Dermis blood vessel endothelial cell (primary cell): ENCODE measurements at places on chromosomes 12 and 14. TPM values are rescaled to one million over a fixed set of nuclear protein-coding genes. Genes with fewer than 3 reads are reported as not detected.

Gene GRIN2B
- under 0.01 TPM in 1 of 2 replicates, not detected in the other for total RNA-seq

Gene C12orf54
- not detected in 2 replicates for total RNA-seq

Gene FRS2
- 17.4 and 23.3 TPM in 2 replicates for total RNA-seq

Gene BICDL1
- total RNA-seq, result 0.05 TPM in 1 of 2 replicates, not detected in the other

DNA sequence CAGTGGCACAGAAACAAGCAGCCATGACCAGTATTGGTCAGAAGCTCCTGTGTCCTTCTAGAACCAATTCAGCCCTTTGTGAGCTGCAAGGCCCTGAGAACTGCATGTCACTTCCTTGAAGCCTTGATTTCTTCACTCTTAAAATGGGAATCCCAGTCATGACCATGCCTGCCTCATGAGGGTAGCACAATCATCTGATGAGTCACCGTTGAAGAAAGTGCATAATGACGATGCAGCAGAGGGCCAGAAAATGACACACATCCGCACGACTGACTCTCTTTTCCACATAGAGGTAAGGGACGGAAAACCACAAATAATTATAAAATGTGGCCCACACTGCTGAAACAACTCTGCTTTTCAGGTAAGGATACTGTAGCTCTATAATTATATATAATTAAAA is 777.4 kb downstream of the BCL11B start:
- DNase-seq, result no peak

GRCh38 chr12:40874868-40875267 is 182.6 kb downstream of the CNTN1 start:
- DNase-seq, result no peak

- peak; percentile 85 for DNase-seq
Measured at GRCh38 chr12:107515446-107515958, 170.1 kb upstream of the PWP1 start.

DNA sequence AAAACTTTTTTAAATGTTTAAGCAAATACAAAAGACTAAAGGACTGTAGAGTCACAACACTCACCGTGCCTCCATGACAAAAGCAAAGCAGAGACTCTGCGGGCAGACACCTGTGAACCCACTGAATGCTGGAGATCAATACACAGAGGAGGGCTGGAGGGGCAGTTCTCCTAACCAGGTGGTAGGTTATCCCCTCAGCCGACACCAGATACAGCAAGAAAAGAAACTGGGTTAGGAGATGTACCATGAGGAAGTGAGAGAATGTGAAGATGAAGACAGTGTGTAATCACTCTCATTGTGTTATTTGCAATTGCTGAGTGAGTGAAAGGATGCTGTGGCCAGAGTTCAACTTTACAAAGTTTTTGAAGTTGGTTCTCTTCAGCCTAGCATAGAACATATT is 480.3 kb downstream of the BCL11B start:
- DNase-seq, result no peak

GRCh38 chr14:37819155-37820015 is 224.0 kb downstream of the TTC6 start:
- DNase-seq, result no peak

DNA sequence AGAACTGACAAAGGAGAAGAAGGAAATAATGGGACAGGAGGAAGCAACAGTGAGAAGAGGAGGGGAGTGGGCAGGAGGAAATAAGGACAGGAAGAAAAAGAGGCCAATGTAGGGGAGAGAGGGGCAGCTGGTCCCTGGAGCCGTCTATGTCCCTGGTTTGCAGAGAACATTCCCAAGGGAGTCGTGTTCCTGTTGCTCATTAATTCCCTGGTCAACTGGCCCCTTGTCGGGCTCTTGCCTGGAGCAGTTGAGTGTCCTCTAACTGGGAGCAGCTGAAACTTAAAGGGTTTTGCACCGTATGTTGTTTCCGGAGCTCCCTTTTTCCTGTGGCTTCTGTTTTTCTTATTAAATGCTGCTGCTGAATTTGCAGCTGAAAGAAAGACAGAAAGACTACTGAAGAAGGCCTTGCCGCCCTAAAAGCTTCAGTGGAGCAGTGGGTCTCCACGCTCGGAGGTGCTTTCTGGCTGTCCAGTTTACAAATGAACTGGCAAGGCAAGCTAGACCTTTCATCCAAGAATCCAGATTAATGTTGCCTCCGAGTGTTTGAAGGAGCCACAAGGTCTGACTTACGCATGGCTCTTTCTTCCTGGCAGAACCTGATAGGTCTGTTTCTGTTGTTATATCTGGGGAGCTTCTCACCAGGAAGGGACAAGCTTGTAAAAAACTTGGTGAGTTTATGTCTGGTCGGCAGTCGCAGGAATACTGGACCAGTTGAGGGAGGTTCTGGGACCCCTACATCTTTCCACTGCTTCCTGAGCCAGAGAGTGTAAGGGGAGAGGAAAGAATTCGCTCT is 146.2 kb upstream of the RFLNA start:
- no peak for DNase-seq

- DNase-seq, result peak; percentile 48
Measured at GRCh38 chr12:30823156-30823699, 68.5 kb upstream of the CAPRIN2 start.

DNA sequence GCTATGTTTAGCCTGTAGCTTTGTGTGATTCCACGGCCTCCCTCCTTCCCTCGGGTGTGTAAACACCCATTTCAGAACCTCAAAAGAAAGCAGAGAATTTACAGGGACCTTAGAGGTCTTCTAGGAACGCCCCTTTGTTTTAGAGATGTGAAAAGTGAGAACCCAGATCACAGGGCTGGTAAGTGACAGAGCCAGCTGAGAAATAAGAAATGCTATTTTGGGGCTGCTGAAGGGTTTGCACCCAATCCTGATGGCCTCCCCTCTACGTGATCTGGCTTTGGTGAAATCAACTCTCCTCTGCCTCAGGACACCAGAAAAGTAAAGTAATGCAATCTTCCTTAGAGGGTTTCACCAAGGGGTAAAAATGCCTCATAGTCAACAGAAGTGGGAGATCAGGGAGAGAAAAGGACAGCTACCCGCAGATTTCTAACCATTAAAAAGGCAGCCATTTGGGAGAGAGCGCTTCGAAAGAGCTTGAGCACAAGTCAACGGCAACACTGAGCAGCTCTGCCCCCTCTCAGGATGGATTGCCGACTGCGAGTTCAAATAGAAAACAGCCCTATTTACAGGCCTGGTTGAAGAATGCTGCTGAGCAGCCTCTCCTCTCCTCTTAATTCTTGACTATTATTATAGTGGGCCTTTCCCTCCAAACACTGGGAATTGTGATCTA is 78.5 kb upstream of the RASSF3 start:
- DNase-seq, result no peak

DNA sequence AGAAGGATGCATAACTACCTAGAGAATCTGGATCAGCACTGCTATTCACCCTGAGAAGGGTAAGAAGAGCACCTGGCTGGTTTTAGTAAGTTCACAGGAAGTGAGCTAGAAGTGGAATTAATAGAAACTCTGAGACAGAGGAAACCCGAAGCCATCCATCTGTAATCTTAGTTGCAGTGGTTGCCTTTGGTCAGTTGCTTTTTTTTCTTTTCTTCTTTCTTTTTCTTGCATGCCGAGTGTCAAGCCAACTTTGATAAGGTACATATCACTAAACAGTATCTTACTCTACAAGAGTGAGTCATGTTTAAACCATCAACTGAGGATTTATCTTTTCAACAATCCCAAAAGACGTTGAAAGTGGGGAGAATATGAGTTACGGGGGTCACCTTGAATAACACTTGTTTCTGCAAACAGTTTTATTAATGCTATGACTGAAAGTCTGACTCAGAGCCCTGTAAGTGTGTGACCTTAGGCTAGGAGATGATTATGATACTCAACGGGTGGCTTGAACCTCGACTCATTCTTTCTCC is 26.7 kb downstream of the C12orf75 start:
- DNase-seq, result no peak

- DNase-seq, result no peak
Measured at GRCh38 chr14:81177225-81177624, 43.5 kb downstream of the GTF2A1 start.

DNA sequence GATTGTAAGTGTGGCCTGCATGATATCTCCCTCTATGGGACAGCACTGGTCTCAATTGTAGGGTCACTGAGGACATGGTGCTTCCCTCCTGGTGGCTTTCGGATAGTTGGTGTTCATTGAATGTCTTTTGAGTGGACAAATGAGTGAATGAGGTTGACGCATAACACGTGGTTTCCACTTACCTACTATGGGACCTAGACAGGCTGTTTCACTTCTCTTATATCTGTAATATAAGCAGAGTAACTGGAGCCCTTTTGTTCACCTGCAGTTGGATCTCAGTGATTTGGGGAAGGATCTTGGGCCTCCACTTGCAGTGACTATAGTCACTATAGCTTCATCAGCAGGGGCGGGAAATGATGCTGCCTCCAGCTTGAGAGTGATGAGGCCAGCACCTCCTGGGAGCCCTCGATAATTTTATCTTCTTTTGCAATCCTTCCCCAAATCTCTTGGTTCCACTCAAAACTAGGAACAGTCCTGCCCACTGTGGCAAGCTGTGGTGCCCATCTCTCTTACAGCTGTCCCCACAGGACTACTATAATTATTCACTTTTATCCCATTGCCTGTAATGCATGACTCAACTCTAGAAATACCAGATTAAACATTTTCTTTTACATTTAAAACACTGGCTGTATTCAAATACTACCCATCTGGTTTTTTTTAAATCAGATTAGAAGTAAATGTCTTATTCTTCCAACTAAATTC is 242.9 kb downstream of the CHST11 start:
- no peak for DNase-seq

- no peak for DNase-seq
Measured at GRCh38 chr12:109832541-109833306, 474 bp downstream of the TRPV4 start.

GRCh38 chr12:69828897-69829296 is 3.9 kb downstream of the MYRFL start:
- no peak for DNase-seq

DNA sequence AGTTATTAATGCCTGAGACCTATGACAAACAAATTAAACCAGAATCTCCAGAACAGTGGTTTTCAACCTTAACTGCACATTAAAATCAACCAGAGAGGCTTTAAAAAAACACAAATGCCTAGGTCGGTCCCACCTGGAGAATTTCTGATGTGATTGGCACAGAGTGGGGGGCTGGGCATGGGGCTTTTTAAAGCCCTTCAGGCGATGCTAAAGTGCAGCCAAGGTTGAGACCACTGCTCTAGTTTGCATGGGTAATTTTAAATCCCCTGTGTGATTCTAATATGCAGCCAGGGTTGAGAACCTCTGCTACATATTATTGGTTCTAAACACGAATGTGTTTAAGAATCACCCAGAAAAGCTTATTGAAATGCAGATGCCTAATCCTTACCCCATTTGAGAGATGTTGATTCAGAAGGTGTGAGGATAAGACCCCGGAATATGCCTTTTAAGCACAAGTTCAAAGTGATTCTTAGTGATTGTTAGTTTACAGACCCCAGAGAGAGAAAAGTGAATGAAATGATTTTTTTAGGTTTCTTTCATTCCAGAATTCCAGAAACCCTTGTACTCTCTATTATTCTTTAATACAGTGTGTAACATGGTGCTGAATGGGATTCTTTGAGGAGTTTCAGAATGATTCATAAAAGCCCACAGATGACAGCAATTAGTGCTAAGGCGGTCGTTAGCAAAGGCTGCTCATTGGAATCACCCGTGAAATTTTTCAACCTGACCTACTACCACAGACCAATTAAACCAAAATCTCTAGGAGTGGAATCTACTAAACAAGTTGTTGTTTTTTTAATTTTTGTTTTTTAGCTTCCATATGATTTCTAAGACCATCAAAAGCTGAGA is 44.9 kb downstream of the LIN7A start:
- no peak for DNase-seq

- DNase-seq, result no peak
Measured at GRCh38 chr14:52254086-52254485, 13.4 kb upstream of the PTGDR start.

GRCh38 chr12:132593938-132594358 is 16.4 kb downstream of the LRCOL1 start:
- DNase-seq, result peak; percentile 98
